ENCODE measurements at places on chromosomes 16 and 17. TPM values are rescaled to one million over a fixed set of nuclear protein-coding genes. Genes with fewer than 3 reads are reported as not detected.

Gene CACNG3
- total RNA-seq, result not detected

Gene KRTAP9-1
- not detected for total RNA-seq

Gene PRSS8
- total RNA-seq, result not detected

DNA sequence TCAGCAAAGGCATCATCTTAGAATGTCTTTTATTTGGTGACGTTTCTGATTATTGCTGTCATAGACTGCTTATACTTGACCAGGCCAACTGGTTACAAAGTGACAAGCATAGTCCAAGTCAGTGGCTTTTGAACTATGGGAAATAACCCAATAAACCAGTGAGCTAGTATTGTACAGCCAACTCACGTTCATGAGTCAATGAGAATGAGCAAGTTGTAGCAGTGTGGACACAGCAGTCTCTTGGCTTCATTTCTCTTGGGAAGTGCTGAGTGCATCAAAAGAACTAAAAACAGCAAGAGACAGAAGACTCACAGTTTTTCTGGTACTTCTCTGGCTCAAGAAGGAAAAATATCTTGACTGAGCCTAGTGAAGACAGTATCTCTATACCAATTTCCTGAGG is 36.9 kb upstream of the CRISPLD2 start:
- no peak for DNase-seq

GRCh38 chr16:81804134-81804610 is 25.1 kb downstream of the PLCG2 start:
- no peak for DNase-seq

- no peak for DNase-seq
Observed at GRCh38 chr16:629833-630248, 944 bp upstream of the WFIKKN1 start.

DNA sequence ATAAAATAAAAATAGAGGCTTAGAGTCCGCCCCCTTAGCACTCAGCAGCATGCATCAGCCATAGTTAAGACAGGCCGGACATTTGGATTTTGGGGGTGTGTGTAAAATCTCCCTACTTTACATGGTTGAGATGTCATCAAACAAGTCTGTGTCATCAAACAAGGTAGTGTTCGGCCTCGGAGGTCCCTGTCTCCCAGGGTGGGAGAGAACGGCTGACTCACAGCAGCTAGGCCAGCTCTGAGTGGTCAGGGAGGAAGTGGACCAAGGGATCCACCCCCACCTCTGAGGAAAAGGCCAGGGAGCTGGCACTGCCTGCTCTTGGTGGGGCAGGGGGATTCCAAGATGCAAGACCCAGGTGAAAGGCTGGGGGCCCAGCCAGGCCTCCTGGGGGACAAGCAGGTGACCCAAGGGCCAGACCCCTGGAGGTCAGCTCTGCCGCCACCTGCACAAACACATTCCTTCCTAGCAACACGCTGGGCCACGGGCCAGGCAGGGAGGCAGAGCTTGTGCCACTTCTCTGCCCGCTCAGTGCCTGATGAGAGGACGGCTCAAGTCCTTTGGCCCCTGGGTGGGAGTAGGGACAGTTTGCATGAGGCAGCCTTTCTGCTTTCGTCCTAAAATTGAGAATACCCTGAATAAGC is 28.5 kb downstream of the KIFC3 start:
- no peak for DNase-seq

- DNase-seq, result no peak
Observed at GRCh38 chr17:46046957-46047356, 47.9 kb downstream of the STH start.

Data from SJSA1 (cell line).